ENCODE measurements at places on chromosomes 5 and 9.

- no peak for DNase-seq
Observed at GRCh38 chr9:94818178-94818541, 91.7 kb downstream of the AOPEP start.

DNA sequence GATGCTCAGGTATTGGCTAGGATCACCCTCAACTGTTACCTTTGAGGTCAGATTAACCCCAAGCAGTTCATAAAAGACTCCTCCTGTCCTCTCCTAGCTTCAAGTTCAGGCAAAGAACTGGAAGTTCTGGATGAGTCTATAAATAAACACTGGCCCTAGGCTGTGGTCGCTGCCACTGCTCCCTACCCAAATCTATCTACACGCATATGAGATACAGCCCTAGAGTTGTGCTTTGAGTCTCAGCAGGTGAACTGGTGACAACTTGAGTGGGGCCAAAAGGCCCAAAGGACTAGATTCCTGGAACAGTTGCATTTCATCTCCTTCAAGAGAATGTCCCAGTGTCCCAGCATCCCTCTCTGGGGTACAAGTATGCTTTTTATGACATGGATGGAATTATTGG lies 62.6 kb downstream of the SAXO1 start:
- DNase-seq = no peak

- DNase-seq = no peak
Observed at GRCh38 chr5:45862763-45863162, 166.6 kb upstream of the HCN1 start.

DNA sequence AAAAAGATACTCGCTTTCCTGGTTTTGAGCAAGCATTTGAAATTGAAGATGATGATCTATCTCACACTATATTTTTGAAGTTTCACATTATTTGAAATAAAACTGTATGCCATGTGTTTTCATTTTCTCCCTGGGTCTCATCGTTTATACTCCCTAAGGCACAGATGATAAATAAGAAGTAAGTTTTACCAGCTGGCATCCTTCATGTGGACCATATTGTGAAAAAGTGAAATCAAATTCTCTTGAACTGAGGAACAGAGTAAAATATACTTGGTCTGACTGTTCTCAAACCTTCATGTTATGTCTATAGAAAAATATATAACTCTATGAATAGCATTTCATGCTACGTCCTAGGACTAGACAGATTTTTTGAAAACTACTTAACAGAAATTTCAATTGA lies 1600.9 kb upstream of the C9orf72 start:
- DNase-seq = no peak

DNA sequence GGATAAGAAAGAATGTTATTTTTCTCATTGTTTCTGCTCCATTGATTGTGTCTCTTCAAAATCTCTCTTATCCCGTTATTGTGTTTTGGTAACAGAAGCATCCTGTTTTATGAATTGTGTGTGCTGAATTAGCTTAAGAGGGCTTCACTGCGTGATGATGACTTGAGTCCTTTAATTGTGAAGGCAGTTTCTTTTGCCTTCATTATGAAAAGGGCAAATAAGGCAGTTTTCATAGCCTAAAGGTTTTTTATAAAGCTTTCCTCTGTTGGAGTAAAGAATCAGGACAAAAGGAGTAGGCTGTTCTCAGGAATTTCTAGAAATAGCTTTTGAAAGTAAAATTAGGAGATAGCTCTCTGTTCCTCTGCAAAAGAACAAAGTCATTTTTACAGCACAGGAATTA lies 169.8 kb downstream of the FOCAD start:
- DNase-seq = no peak

DNA sequence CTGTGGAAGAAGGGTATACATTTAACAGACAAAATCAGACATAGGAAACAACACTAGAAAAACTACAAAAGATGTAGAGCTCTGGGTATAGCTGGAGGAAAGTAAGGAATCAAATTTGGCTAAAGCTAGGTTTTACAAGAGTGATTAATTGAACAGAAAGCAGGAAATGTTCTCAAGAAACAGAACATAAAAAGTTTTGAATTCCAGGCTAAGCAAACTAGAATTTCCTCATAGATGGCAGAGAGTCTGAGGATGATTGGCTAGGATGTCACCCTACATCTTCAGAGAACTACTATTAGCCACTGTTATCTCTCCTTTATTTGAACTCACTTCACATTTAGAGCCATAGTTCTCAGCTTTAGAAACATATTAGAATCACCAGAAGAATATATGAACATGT lies 502.1 kb upstream of the PAPPA start:
- DNase-seq = no peak

GRCh38 chr9:121598167-121598964 lies 53.1 kb upstream of the DAB2IP start:
- DNase-seq = no peak

DNA sequence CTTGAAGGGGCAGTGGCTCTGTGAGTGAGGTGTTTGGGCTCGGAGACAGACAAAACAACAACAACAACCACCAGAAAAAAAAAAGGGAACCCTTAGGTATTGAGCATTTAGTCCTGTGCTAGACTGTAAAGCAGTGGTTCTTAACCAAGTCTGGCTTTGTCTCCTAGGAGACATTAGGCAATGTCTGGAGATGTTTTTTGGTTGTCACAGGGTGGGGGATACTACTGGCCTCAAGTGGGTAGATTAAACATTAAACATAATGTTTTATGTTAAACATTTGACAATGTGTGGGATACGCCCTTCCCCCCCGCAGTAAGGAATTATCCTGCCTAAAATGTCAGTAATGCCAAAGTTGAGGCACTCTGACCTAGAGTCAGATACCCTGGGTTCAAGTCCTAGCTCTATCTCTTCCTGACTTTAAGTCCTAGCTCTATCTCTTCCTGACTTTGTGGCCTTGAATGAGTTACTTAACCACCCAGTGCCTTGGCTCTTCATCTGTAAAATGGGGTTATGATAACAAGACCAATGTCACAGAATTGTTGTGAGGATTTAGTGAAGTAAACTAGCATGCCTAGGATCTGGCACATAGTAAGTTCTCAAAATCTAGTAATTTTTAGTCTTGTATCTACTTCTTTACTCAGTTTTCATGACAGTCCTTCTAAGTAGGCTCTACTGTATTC lies 1.8 kb downstream of the TRIM32 start:
- DNase-seq = no peak

- DNase-seq = no peak
Observed at GRCh38 chr5:68433526-68433922, 218.0 kb downstream of the PIK3R1 start.

DNA sequence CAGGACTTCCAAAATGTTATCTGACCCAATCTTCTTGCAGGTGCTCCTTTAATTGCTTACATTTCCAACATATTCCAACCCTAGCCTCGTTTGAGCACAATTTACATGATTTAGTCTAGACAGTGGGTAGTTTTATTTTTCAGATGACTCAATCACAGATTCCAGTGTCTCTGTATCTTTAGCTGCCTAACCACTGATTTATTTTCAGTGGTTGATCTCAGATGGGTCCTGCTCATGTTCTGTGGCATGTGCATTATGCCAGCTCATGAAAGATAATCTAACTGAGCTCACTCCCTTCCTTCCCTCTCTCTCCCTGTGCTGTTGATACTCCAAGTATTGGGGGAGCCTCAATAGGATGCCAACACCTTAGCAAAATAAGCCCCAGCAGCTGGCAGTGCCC lies 106.1 kb upstream of the ICE1 start:
- DNase-seq = no peak

- DNase-seq = no peak
Observed at GRCh38 chr5:9898319-9898718, 268.2 kb upstream of the TAS2R1 start.

GRCh38 chr5:134432677-134433359 lies 21.1 kb upstream of the CDKN2AIPNL start:
- no peak for DNase-seq

DNA sequence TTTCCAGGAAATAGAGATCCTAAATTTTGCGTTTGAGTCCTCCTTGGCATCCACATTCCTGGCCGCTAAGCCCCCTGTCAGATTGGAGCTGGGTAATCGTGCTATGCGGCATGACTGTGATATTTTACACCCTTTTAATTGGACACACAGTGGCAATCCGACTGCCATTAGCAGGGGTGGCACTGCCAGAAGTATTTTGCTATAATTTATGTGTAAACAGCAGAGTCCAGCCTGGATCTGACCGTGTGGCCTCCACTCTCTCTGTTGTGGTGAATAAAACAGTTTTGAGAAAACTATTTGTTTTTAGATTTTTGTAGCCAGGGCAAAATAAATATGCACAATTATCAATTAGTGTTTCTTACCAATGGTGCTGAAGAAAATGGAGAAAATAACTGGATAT lies 281.0 kb upstream of the IRX2 start:
- no peak for DNase-seq

- no peak for DNase-seq
Observed at GRCh38 chr9:26502311-26502710, 390.3 kb downstream of the CAAP1 start.

- DNase-seq = no peak
Observed at GRCh38 chr5:134503937-134504437, 21.5 kb upstream of the JADE2 start.

- DNase-seq = no peak
Observed at GRCh38 chr5:10214041-10214440, 35.6 kb downstream of the ATPSCKMT start.

- no peak for DNase-seq
Observed at GRCh38 chr9:88966894-88967676, 24.2 kb upstream of the S1PR3 start.

GRCh38 chr5:139688751-139689372 lies 40.7 kb downstream of the CXXC5 start:
- no peak for DNase-seq

DNA sequence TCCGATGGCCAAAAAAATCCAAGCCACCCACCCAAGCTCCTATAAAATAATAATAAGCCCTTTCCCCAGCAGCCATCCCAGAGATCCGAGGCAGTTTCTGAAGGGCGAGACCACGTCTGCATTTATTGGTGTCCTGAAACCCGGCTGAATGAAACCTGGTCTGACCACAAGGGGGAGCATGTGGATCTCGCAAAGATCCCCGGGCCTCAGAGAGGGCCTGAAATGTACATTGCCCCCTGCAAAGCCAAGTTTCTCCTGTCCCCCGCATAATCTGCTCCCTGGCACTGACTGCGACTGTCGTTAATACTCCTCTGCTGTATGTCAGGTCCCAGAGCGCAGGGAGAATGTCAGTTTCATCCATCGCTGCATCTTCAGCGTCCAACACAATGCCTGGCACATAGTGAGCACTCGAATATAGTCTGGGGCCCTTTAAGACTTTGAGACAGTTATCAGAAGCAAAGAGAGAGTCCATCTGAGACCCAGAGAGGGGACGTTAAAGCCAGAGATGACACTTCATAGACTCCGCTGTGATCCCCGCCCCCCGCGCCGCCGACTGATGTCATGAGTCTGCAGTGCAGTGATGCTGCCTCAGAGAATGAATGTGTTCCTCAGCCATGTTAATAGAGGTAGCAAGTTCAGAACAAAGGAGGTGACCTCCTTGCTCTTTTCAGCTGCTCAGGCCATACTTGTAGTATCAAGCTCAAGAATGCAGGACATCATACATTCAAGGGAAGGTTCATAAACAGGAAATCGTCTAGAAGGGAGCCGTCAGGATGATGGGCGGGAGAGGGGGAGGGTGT lies 74.5 kb upstream of the BARHL1 start:
- DNase-seq = peak; percentile 94

DNA sequence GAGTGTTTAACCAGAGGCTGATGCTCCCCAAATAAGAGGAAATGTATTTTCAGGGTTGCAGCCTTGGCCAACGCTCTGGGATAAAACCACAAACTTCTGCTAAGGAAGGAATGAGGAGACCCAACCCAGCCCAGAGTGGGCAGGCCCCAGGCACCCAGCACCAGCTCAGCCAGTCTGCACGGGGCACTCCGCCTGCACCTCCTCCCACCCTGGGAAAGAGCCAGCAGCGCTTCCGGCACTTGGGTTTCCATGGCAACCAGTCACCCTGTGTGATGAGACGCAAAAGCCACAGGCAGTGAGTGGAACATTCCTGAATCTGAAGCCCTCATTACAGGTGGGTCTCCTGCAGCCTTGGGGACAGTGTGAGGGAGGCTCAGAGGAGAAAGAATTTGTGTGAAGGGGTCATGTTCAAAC lies 85.2 kb upstream of the ZBTB43 start:
- DNase-seq = no peak

GRCh38 chr5:43412156-43412555 lies at the start of gene CCL28:
TSS of gene CCL28 (minus strand) at chr5:43412391. CDS start at chr5:43412316, 75 bp downstream.
- DNase-seq = no peak

DNA sequence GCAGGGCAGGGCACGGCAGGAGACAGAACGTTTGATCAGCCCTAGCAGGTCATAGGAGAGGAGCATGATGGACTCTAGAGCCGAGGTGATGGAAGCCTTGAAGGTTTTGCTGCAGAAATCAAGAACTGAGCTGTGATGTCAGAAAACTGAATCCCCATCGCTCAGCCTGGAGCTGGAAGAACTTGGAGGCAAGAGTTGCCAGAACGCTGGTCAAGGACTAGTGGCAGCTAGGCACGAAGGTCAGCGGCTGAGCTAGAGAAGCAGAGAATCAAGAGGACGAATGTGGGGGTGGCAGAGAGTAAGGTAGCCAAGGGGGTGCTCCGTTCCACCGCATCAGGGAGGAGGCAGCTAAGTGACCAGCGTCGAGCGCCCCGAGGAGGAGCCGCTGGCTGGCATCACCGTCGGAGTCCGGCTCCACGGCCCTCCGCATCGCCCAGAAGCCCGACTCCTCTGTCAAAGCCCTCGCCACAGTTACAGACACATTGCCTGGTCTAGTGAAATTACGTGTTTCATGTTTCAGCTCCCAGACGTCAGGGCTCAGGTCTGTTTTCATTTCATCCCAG lies 1.2 kb upstream of the GALNT10 start:
- DNase-seq = no peak

GRCh38 chr9:100204796-100205195 lies 105.8 kb downstream of the INVS start:
- DNase-seq = no peak

DNA sequence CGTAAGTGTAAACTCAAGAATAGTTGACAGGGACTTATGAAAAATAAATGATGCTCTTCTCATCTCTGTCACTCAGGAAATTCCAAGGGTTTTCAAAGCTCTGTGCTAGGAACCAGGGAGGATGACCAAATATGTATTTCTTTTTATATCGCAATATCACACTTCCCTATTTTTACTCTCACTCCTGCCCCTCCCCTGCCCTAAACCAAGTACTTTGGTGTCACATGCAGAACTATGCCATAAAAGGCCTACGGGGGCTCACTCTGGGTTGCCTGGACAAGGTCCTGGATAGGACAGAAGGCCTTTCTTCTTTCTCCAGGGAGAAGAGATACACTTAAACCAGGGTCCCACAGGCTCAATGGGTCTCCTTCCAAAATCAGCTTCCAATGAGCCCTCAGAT lies 8.3 kb upstream of the RETREG1 start:
- DNase-seq = no peak

DNA sequence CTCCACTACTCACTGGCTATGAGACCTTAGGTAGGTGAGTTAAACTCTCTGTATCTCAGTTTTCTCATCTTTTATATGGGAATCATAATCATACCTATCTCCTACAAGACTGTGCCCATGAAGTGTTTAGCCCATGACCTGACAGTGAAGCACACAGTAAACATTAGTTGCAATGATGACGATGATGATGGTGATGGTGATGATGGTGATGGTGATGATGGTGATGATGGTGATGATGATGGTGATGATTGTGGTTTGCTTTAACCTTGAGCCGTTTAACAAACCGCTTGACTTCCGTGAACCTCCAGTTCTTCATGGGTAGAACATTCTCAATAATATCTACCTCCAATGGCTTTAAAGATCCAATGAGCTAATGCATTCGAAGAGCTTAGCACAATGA lies 220.2 kb upstream of the MVB12B start:
- no peak for DNase-seq
